ENCODE measurements at places on chromosomes 6 and 20.

GRCh38 chr6:63923139-63923739, 287.6 kb downstream of the PHF3 start:
- DNase-seq: no peak

DNA sequence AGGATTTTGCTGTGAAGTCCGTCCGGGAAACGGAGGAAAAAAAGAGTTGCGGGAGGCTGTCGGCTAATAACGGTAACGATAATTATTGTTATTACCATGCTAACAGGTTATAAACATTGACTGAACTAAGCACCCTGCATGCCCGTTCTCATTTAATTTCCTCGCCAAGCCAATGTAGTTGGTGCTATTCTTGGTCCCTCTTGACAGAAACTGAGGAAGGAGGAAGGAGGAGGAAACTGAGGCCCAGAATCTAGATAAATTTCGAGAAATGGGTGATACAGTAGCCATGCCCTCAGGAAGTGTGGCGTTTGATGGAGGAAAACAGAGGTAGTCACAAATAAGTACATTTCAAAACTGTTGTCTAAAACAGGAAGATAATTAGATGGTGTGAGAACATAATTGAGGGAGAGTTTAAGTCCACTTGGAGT, 474 bp downstream of the TPX2 start:
- no peak for DNase-seq

DNA sequence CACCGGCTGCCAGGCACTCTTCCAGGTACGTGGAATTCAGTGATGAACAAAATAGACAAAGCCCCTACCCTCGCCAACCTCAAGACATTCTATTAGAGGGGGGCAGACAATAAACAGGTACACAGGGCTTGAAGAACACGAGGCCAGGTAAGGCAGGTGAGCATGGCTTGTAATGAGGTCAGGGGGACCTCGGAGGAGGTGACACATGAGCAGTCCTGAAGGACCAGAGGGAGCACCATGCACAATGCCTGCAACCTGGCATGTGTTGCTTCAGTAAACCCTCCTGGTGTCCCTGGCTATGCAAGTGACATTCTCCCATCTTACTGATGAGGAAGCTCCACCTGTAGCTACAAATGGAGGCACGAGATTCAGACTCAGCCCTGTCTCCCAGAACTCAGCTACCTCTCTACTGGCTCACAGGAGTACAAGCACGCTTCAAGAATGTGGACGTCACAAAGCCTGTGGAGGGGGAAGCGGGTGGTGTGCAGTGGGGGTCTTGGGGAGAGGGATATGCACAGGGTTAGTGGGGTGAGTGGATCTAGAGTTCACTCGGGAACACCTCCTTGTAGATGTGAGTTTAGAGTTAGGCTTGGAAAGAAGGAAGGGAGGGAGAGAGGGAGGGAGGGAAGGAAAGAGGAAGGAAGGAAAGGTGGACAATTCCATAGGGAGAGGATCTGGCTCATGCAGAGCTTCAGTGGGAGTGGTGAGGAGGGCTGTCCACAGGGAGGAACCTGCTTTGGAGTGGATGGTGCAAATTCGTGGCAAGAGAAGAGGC, 7.6 kb upstream of the MAPK13 start:
- no peak for DNase-seq

DNA sequence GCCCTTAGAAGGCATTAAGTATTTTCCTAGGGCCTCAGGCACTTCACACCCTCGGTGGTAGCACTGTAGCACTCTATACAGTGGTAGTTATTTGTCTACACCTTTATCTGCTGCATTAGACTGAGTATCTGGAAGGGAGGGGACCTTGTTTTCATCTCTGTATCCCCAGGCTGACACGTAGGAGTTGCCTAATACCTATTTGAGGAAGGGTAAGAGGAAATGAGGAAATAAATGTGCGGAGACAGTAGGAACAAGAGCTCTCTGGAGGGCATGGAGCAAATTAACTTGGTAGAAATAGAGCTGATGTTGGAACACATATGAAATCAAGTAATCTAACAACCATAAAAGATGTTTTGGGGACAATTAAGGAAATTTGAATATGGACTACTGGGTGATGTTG, 3.9 kb downstream of the CNPY3 start:
- DNase-seq: no peak

DNA sequence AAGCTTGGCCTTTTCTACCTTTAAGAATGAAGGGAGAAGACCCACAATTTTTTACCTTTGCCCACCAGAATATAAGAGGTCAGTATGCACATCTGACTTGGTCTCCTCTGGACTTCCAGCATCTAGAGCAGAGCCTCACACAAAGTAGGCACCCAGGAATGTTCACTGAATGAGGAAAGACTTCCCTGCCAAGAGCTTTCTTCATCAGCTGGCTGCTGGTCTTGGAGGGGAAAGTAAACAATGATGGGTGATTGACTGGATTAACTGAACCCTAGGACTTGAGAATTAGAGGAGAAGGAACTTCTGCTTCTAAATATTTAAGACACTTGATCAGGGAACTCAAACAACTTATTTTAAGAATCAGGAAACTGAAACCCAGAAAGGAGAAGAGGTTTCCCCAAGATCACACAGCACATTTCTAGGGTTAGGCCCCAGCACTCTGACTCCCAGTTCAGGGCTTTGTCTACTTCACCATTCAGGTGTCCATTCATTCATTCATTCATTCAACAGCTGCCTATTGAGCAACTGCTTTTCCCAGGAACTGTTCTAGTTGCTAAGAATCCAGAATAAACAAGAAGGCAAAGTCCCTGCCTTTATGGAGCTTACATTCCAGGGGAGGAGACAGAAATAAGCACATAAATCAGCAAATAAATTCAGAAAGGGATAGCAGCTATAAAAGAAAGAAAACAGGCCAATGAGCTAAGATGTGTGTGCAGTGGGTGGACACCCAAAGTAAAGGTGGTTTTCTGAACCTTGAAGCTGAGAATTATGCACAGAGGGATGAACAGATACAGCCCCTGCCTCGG, 216.9 kb upstream of the LRFN2 start:
- DNase-seq: no peak

Measured in GM12891 (cell line).